ENCODE measurements at places on chromosomes 2 and 18. TPM values are rescaled to one million over a fixed set of nuclear protein-coding genes. Genes with fewer than 3 reads are reported as not detected.

Gene SAG
- 0.10 TPM for total RNA-seq

Gene DYNAP
- not detected for total RNA-seq

Gene TCF4
- 4.8 TPM for total RNA-seq

Gene LAMA1
- not detected for total RNA-seq

Gene C2orf15
- total RNA-seq: 2.4 TPM

Gene C18orf63
- total RNA-seq: not detected

Gene PLEK
- 34.8 TPM for total RNA-seq

Gene DSEL
- 1.1 TPM for total RNA-seq

Gene HSPD1
- total RNA-seq: 161 TPM

Gene PAIP2B
- total RNA-seq: 2.4 TPM

Gene DIPK1C
- not detected for total RNA-seq

Gene TBR1
- total RNA-seq: not detected

Gene CREG2
- 0.30 TPM for total RNA-seq

Gene NT5C1B
- not detected for total RNA-seq

Gene FAM124B
- total RNA-seq: 2.7 TPM

Gene YIPF4
- total RNA-seq: 19.7 TPM

Gene STK11IP
- 40.6 TPM for total RNA-seq

Gene KLHL14
- not detected for total RNA-seq

Gene FHOD3
- not detected for total RNA-seq

Gene IRS1
- 6.2 TPM for total RNA-seq

Gene DCC
- total RNA-seq: not detected

Gene SLC38A11
- total RNA-seq: not detected

Gene CHCHD5
- total RNA-seq: 16.6 TPM

Gene PRKAG3
- total RNA-seq: not detected

Gene PSD4
- 141 TPM for total RNA-seq

Gene ARHGAP25
- total RNA-seq: 90.6 TPM

Gene CDH20
- total RNA-seq: 0.35 TPM

Gene EFHD1
- total RNA-seq: 1.1 TPM

Gene SDC1
- total RNA-seq: not detected

Gene KIAA2012
- not detected for total RNA-seq

Gene PTPRM
- total RNA-seq: 44.8 TPM
